ENCODE measurements at places on chromosomes 13 and 19.

DNA sequence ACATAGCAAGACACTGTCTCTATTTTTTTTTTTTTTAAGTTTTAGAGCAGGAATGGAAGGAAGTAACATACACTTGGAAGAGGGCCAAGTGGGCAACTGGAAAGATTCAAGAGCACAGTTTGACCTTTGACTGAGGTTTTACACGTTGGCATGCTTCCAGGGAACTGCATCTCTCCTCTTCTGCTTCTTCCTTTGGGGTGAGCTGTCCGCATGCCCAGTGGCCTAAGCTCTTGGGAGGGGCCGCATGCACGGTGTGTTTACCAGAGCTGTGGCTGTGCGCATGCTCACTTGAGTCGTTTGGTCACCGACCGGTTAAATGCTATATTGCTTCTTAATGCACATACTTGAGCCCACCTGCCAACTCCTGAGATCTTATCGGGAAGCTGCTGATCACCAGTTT is 727.7 kb downstream of the UQCRFS1 start:
- no peaks in the 10 kb centered on the region for H3K36me3 ChIP-seq
- no peak for DNase-seq
- H3K27me3 ChIP-seq: no peaks in the 10 kb centered on the region
- H3K4me1 ChIP-seq: peaks cover 36% of the 10 kb centered on the region
- H3K4me3 ChIP-seq: no peak overlapping the region
- no peak overlapping the region for H3K27ac ChIP-seq

DNA sequence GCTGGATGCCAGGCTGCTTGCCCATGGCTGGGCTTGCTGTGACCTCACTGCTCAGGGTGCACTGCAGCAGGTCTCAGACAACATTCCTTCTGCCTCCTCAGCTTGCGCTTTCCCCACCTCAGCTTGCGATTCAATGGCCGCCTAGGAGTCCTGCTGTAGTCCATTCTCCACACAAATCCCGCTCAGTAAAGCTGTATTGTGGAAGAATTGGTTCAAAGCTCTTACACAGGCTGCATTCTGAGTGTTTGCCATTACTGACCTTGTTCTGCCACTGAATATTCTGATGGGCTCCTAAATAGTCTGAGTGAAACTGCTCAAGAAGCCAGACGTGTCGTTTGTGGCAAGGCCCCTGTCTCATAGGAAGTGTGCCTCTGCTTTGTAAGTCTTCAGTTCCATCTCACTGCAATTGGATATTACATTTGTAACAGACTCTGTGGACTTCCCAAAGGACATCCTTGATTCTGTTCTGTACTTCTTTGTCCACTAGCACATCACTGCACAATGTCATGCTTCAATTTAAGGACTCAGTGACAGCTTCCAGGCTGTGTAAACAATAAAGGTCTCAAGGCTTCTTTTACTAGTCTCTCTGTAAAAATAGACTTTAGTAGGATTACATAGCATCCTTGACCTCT is 49.8 kb downstream of the KATNAL1 start:
- DNase-seq: no peak
- no peaks in the 10 kb centered on the region for H3K27me3 ChIP-seq
- H3K4me1 ChIP-seq: no peaks in the 10 kb centered on the region
- no peaks in the 10 kb centered on the region for H3K36me3 ChIP-seq
- H3K27ac ChIP-seq: no peak overlapping the region
- no peak overlapping the region for H3K4me3 ChIP-seq

DNA sequence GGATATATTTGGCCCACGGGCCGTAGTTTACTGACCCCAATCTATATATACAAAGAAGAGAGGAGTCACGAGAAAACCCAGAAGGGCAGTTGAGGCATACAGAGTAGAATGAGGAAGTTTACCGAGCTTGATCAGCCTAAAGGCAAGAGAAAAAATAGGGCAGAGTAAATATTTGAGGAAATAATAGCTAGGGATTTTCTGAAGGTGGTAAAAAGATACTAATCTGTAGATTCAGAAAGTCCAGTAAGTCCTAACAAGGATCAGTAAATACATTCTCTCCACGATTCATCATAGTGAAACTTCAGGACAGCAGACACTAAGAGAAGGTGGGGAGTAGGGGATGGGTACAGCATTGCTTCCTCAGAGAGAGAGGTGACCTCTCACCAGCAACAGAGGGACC is 248.1 kb downstream of the ATP8A2 start:
- H3K27me3 ChIP-seq: peaks cover 4% of the 10 kb centered on the region
- no peaks in the 10 kb centered on the region for H3K4me1 ChIP-seq
- H3K36me3 ChIP-seq: no peaks in the 10 kb centered on the region
- DNase-seq: no peak
- no peak overlapping the region for H3K4me3 ChIP-seq
- H3K27ac ChIP-seq: no peak overlapping the region

DNA sequence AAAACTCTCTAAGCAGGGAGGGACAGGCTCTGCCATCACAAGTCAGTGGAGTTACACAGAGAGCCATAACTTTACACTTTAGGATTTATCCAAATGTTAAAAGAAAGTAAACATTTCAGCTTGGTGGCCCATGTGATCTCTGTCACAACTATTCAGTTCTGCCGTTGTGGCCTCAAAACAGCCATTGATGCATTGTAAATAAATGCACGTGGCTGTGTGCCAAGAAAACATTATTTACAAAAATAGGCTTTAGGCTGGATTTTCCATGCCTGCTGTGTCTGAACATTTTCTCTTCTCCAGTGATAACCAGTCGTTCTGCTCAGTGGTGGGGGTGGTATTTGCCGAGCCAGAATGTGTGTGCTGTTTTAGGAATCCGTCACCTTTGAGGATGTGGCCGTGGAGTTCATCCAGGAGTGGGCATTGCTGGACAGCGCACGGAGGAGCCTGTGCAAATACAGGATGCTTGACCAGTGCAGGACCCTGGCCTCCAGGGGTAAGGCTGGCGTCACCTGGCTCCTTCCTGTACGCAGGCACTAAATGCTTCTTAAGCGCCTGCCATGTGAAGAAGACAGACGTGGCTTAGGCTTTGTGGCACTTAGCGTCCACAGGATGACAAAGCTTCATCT is 4.9 kb downstream of the ZNF333 start:
- no peak for DNase-seq
- H3K27me3 ChIP-seq: no peaks in the 10 kb centered on the region
- no peak overlapping the region for H3K27ac ChIP-seq
- no peak overlapping the region for H3K4me3 ChIP-seq
- peaks cover 9% of the 10 kb centered on the region for H3K4me1 ChIP-seq

GRCh38 chr19:14383661-14384555 is 2.7 kb downstream of the ADGRE5 start:
- H3K4me1 ChIP-seq: peaks cover 72% of the 10 kb centered on the region
- H3K4me3 ChIP-seq: peak overlapping the region; percentile 71
- peak overlapping the region; percentile 91 for H3K27ac ChIP-seq
- no peaks in the 10 kb centered on the region for H3K27me3 ChIP-seq

GRCh38 chr19:5926641-5927440 is 12.8 kb downstream of the CAPS start:
- H3K27me3 ChIP-seq: no peaks in the 10 kb centered on the region
- H3K36me3 ChIP-seq: peaks cover 88% of the 10 kb centered on the region
- H3K27ac ChIP-seq: no peak overlapping the region
- no peaks in the 10 kb centered on the region for H3K4me1 ChIP-seq
- no peak overlapping the region for H3K4me3 ChIP-seq

DNA sequence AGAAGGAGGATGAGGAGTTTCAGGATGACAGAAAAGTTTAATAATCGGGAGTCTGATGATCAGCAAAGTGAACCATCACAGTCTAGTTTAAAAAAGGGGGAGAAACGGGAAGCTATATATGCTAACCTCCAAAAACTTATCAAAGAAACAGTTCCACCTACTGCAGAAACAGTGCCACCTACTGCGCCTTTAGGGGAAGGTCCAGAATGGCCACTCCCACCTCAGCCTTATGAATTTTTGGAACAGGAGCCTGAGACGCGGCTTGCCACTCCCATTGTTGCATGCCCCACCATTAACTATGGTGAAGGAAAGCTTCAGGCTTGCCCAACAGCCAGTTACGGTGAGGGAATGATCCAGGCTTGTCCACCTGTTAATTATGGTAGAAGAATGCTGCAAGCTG is 929.0 kb downstream of the SLITRK6 start:
- no peak overlapping the region for H3K27ac ChIP-seq
- no peak for DNase-seq
- no peaks in the 10 kb centered on the region for H3K27me3 ChIP-seq
- H3K4me3 ChIP-seq: no peak overlapping the region

- no peaks in the 10 kb centered on the region for H3K27me3 ChIP-seq
- no peaks in the 10 kb centered on the region for H3K36me3 ChIP-seq
- no peak overlapping the region for H3K4me3 ChIP-seq
Observed at GRCh38 chr13:110027470-110028240, 241.3 kb upstream of the IRS2 start.

Measured in natural killer cell (primary cell).